Keratinocyte (primary cell): ENCODE measurements at places on chromosomes 6 and 20.

GRCh38 chr6:136737871-136738691 is 54.2 kb downstream of the MAP3K5 start:
- DNase-seq = no peak

DNA sequence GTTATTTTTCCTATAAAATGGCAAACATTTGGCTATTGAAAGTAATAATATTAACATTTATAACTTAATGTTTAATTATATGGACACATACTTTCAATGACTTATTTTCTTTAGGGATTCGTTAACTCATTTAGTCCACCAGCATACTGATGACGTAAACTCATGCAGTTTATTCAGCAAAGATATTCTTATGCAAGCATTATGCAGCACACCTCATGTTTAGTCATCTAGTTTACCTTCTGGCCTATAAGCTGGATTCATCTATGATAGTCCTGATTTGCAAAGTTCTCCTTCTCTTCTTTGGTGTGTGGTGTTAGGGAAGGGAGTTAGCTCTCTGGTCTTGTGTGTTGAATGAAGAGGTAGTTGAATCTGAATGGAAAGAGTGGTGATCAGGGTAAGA is 60.0 kb downstream of the OR2J2 start:
- no peak for DNase-seq

DNA sequence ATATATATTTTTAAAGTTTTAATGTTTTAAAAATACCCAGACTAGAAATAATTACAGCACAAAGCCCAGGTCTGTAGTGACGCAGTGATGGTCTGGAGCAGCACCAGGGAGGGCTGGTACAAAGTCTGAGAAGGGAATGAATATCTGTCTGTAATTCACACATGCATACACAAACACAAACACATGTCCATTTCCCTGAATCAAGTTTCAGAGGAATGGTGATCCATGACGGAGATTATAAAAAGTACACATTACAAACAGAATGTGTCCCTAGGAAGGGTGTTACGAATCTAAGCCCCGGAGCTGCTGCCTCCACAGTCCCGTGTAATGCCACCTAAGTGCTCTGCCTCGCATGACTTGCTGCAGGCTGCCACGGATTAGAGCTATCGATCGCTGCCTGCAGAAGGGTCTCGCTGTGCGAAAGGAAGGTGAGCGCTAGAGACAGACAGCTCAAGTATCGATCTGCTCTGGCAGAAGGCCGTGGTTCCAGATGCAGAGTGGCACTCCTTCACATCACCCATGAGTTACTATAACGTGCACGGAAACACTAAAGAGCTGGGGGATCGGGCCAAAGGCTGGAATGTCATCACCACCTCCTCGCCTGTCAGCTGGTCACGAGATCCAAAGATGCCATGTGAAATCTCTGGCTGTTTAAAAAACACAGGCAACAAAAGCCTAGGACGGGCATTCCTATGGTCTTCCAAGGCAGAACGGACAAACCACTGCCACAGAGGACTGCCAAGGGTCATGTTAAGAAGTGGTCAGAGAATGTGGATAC is 87.1 kb downstream of the INSM1 start:
- DNase-seq = no peak

DNA sequence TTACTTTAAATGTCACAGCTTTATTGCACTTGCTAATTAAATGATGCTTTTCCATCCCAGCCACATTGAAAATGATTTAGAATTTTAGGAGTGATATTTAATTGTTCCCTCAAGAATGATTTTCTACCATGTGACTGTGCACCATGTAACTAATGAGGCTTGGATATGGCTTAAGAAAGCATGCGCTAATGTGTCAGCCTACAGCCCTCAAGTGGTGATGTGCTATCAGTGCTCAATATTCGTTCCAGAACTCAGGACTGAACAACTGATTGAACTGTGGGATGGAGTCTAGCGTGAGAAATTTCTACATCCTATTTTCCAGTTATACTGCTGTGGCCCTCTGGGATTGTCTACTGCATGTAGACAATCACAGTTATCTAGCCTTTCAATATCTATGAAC is 71.5 kb downstream of the PKIB start:
- no peak for DNase-seq

DNA sequence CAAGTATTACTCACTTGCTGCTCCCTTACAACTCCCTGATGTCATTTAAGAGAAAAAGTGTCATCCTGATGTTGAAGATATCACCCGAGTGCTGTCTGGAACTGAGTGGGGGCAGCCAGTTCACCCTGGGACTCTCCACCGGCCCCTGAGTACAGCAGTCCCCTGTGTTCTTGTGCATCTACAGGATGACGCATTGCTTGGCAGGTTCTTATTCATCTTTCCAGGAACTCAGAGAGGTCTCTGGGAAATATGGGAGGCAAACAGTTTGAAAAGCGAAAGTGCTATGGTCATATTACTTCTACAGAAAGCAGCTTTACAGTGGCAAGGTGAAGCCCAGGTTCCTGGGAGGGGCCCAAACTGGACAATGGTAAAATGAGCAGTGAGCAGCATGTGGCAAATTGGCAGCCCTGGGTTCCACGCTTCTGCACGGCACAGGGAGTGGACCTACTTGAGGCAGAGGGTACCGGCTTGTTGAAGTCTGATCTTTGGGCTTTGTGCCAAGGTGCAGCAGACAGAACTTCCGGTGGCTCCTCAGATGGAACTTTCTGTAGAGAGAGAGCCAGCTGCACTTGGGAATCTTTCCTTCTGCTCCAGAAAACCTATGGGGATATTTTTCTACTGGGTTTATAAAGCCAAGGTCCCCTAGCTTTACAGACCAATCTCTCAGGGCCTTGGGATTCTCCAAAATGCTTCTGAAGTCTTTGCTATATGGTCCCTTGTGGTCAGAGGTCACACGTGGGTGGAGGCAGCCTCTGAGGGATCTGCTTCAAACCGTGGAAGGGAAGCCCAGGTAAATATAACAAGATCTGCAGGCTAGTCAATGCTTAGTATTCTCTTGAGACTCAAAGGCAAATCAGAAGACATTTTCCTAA is 128.3 kb downstream of the MAP3K7 start:
- DNase-seq = no peak

GRCh38 chr6:32519118-32519909 is 10.8 kb downstream of the HLA-DRB5 start:
- no peak for DNase-seq

DNA sequence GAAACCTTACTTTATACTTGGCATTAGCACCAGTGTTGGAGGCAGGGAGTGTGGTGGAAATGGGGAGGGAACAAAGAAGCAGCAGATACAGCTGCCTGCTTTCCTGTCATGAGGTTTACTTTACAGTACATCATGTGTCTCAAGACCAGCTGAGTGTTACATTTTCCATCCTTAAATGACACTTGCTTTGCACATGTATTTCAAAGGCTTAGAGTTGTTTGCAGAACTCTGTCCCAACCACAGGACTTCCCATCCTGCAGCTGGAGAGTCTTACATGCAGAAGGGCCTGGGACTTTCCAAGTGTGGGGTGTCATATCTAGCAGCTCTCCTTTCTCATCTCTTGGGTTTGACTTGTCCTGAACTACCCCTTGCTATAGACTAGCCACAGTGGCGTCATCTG is 395.9 kb downstream of the DHX35 start:
- DNase-seq = no peak

GRCh38 chr6:147870506-147871110 is 362.1 kb downstream of the SAMD5 start:
- DNase-seq = no peak

- no peak for DNase-seq
These were observed 6.9 kb downstream of the ZSCAN23 start for GRCh38 chr6:28436404-28436803.

- peak; percentile 49 for DNase-seq
These were observed 32.8 kb downstream of the TNXB start for GRCh38 chr6:32076321-32076809.

DNA sequence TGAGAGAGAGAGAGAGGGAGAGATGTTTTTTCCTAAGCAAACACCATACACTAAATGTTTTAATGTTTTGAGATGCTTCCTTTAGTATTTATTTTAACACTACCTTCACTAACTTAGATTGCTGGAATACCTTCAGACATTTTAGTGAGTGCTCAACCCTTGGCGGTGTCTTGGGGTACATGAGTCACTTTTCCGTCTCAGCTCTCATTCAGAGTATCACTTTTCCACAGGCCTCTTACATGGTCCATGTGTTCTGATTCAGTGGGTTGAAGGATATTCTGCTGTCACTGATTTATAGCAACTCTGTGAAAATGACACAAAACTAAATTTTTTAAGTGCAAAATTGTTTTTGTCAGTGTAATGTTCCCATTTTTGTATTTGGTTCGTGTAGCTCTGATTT is 217.9 kb downstream of the CLVS2 start:
- no peak for DNase-seq

DNA sequence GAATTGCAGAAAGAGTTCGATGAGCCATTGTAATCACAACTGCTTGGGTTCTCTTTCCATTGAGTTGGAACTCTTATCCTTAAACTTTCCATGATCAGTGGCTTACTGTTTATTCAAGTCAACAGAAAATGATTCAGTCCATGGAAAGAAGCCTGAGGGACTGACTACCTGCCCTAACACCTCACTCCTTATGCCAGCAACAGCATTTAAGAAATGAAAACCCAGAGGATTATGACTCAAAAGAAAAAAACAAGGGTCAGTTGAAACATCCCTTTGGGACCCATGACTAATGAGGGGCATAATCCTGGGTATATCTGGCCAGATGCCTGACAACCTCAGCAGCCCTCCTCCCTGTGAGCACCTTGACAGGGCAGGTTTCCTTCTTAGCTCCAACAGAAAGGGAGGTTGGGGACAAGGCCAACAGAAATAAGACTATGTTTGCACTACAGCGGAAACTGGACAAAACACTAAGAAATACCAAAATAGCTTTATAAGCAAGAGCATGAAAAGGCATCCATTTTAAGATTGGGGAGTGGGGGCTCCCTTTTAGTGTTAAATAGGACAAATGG is 106.7 kb downstream of the MAP3K5 start:
- DNase-seq = no peak

GRCh38 chr6:82608781-82609180 is 245.2 kb downstream of the TPBG start:
- no peak for DNase-seq

DNA sequence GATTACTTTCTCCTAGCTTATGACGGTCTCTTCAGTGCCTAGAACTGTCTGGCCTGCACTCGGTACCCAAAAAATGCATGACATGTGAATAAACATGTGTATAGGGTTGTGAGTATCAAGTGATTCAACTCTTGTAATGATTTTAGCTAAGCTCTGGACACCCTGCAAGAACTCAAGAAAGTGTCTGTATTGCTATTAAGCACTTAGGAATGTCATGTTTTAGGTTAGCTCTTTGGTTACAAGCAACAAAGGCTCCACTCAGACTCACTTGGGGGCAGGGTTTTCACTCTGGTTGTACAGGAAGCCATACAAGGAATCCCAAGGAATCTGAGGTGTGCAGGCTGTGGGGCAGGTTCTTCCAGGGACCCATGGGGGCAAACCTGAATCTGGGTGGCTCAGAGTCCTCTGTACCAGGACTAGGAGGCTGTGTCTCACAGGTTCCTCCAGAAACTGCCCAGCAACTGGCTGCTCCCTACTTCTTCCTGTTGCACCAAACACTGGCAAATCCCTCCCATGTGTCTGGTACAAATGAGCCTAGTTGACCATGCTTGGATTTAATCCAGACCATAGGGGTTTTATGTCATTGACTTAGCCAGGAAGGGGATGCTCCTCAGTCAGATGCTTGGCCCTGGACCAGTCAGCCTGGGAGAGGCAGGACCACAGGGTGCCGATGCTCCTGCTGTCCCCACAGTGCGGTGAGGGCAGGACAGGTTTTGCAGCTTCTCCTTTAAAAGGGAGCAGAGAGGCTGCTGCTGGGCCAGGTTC is 77.9 kb upstream of the CDH4 start:
- DNase-seq = peak; percentile 73
